ENCODE measurements at places on chromosomes 12 and 14.
A peak's percentile ranks its signal among the peaks of the same experiment; 100 is the strongest.

GRCh38 chr12:45981075-45981837 is 9.1 kb downstream of the SCAF11 start:
- DNase-seq: no peak

DNA sequence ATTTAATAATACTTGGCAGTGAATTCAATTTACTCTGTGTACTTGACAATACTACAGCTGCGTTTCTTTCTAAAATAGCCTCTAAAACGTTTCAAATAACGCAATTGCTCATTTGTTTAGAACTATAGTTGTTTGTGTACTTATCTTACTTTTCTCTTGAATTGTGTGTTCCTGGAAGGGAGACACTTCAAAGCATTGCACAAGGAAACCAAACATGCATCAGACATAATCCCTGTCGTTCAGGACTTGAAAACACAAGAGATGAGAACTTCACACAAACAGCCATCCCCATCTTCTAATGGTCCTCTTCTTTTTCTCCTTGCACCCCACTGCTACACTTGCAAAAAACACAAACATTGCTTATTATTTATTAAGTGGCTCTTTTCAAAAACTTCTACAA is 38.5 kb downstream of the PTGER2 start:
- no peak for DNase-seq

GRCh38 chr14:60226298-60226697 is 22.7 kb upstream of the PPM1A start:
- DNase-seq: no peak

DNA sequence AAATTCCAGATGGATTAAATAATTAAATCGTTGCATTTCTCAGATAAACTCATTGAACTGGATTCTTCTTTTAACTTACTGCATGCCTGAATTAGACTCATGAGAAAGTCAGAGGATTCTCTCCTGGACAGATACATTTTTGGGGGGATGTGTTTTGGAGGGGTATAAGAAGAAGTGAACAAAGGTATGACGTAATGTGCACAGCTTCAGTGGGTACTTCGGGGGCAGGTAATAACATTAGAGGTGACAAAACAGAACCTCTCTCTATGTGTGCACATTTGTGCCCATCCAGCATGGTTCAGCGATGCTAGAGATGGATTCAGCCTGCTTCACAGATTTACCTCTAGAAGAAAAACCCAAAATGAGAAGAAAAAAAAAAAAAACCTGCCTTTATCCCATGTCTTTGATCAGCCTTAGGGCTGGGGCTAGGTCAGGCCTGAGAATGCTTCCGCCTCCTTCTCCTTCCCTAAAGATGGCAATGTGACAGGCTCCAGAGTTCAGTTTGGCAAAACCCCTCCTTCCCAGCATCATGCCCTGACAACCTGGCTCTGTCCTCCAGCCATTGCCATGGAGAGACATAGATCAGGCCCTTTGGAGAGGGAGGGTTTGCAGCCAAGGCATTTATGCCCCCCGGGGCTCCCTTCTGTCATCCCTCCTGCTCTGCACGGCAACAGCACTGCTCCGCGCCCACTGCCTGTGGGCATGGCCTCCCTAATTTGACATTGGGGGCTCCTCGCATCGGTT is 166.7 kb downstream of the KCNA5 start:
- DNase-seq: no peak

DNA sequence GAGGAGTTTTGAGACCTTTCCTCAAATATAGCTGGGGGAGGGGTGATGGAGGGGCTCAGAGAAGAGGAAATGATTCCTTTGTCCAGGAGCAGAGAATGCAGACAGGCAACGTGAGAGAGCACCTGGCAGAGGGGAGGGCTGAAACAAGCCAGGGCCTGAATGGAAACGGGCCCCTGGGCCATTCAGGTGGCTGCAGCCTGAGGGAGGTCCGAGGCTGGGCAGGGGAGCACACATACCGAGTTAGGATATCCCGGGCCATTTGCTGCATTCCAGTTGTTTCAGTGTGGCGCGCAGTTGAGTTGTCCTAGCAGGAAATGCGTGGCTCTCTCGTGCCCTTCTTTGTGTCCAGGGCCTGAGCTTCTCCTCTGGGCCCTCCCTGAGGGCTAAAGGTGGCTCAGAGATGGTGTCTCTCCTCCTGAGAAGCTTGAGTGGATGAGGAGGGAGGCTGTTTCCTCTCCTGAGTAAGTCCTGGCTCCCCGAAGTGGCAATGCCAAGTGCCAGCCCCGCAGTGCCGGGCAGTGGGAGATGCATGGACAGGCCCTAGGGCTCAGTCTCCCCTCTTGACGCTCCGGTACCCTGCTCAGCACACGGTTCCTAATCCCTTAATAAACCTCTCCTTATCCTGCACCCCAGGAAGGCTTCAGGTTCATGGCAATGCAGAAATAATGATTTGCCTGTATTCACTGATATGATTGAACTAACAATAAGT is 85.5 kb upstream of the VRK1 start:
- no peak for DNase-seq

DNA sequence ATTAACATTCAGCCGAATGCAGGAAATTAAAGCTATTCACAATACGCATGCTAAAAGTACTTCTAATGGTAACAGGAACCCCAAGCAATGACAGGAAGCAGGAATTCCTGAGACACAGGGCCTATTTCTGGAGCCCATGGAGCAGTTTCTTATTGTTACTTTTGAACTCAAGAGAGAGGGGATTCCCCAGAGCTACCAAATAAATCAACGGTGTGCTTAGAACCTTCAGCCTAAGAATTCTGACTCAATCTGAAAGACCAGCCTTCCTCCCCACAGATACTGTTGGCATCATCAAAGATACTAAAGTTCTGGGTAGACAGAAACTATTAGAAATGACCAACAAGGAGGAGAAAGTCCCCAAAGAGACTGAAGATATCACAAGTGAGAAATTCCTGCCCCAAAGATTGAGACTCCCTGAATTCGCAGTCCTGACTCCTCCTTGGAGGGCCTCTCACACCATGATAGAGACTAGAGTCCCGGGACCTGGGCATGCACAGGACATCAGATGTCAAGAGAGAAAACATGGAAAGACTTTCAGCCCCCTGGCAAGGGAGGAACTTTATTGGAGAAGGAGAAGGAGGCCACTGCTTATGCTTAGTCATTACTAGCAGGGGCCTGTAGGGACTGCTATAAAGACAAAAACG is 32.7 kb downstream of the RTRAF start:
- no peak for DNase-seq

- no peak for DNase-seq
These were observed 23.4 kb downstream of the COQ6 start for GRCh38 chr14:73973497-73973896.

DNA sequence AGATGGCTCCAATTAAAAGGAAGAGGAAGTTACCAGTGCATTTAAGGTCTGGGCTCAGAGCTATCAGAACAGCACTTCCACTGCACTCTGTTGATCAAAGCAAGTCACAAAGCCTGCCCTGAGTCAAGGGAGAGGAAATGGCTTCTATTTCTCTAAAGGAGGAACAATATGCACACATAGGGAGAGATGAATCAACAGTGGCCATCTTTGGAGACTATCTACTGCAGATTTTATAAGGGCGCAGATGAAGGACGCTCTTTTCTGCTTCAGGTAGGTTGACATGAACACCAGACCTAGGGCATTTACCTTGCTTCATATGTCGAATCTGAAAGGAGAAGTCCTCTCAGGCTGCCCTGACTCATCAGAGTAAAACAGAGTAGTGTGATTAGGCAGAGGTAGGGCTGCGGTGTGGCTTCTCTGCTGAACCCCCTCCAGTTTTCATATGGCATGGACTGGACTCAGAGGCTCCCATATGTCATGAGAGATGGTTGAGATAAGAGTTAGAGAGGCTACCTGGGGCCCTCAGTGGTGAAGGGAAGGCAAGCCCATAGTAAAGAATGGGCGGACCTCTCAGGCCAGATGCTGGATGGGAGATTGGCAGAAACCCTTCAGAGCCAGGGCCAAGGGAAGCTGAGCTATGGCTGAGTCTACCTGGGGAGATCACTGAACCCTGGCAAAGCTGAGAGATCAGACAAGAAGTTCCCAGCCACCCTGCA is 84.4 kb downstream of the ARF6 start:
- no peak for DNase-seq

DNA sequence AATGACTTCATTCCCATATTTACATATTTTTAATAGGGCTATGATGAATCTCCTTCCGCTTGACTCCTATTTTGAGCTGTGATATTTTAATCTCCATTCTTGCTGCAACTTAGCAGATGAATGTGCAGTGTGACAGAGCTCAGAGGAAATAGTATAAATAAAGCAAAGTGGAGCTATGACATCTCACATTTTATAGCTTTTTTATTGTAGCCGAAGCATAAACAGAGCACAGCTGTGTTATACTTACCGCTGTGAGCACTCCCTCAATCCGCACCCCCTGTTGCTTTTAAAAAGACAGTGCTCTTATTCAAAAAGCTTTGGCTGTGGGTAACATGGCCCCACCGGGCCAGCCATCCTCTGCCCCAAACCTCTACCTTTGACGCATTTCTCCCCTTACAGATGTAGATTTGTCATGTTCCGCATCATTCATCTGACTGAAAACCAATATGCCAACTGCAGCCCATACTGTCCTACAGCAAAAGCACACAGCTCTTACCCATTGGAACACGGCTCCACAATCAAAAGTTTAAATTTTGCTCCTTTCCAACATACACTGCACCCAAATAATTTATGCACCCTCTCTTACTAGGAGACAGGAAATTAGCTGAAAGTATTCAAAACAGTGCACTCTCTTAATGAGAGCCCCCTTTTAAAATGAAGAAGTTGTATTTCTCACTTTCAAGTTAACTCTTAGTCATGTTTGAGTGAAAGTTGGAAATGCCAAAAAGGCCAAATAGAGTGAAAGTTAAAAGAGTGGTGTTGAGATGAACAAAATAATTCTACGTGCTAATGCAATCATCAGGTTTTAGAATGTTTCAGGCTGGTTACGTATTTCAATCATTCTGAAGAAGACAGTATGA is 429.3 kb upstream of the SOX5 start:
- peak; percentile 62 for DNase-seq

- DNase-seq: no peak
These were observed 318.7 kb downstream of the TMEM121 start for GRCh38 chr14:105844810-105845724.

DNA sequence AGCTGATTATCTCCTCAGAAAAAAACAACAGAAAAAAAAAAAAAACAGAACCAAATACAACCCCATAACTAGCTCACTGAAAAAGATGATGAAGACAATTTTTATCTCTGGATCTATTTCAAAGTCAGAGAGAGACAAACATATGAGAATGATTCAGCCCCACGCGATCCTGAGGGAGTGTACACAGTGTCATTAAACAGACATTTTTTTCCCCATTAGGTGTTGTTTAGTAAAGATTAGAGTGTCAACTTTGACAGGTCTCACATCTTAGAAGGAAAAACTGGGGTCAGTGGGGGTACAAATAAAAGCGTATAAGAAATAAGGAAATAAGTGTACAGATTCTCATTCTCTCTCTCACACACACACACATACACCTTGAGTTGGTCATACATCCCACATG is 635.4 kb downstream of the NRXN3 start:
- DNase-seq: no peak

DNA sequence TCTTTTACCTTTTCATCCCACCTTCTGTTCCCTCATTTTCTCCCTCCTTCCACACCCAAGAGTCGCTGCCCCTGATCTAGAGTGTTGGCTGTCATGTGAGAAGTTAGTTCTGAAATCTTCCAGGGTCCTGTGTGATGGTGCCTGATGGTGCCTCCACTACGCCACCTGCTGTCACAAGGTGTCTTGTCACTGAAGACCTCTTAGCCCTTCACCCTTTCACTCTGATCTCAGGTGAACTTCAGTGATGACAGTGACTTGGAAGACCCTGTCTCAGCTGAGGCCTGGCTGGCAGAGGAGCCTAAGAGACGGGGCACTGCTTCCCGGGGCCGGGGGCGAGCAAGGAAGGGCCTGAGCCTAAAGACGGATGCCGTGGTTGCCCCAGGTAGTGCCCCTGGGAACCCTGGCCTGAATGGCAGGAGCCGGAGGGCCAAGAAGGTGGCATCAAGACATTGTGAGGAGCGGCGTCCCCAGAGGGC is 7.6 kb upstream of the PFDN5 start:
- peak; percentile 37 for DNase-seq

DNA sequence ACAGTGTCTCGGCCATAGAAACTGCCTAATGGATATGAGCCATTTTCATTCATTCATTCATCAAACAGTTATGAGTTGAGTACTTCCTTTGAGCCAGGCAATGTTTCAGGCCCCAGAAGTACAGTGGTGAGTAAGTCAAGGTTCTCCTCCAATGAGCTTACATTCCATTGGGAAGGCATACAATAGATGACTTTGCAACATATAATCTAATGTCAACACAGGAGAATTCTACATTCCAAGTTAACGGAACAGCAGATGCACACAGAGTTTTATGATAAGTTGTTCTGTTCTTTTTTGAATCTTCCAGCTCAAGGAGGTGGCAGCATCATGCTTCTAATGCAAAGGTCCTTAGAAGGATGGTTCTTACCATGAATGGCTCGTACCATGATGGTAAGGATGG is 3.2 kb upstream of the RFC5 start:
- DNase-seq: no peak

DNA sequence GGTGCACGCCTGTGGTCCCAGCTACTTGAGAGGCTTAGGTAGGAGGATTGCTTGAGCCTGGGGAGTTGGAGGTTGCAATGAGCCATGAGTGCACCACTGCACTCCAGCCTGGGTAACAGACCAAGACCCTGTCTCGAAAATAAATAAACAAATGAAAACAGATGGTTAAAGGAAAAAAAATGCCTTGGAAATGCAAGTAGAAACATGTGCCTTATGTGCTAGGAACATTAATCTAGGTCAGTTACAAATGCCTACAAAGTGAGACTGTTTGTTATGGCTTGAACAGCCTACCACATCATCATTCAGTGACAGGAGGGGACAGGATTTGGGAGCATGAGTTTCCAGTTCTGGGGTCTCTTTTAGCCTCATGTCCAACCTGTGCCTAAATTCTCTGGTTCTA is 52.4 kb upstream of the BCAT1 start:
- no peak for DNase-seq

- DNase-seq: no peak
These were observed 234.9 kb downstream of the SUDS3 start for GRCh38 chr12:118611295-118611694.

DNA sequence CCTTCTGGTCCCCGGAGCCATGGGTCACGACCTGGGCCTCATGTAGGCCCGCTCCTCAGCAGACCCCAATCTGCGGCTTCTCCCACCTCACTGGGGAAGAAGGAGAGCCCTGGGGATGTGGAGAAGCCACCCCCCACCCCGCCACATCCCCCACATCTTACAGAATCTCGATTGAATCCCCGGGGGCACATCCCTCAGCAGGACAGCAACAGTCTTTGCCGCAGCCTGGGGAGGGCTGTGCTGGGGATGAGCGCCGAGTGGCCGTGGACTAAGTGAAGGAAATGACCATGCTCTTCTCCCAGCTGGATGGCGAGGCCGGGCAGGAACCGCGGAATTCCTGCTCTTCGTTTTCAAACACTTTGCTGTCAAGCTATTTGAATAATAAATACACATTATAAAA is 169.0 kb upstream of the RTL1 start:
- DNase-seq: no peak

- DNase-seq: no peak
These were observed 41.7 kb upstream of the ANO4 start for GRCh38 chr12:100752841-100753240.

GRCh38 chr12:9980126-9980525 is 8.9 kb downstream of the CLEC12A start:
- DNase-seq: no peak

- no peak for DNase-seq
These were observed 719.1 kb downstream of the C12orf50 start for GRCh38 chr12:87310126-87310525.

- DNase-seq: no peak
These were observed 91.9 kb downstream of the SYNE3 start for GRCh38 chr14:95424529-95424928.

GRCh38 chr12:51925346-51926063 is 18.2 kb downstream of the ACVRL1 start:
- DNase-seq: no peak
